ENCODE measurements at places on chromosomes 4 and X. TPM values are rescaled to one million over a fixed set of nuclear protein-coding genes. Genes with fewer than 3 reads are reported as not detected.

GRCh38 chr4:163485589-163485988, 8.9 kb upstream of the TMA16 start:
- DNase-seq = no peak

DNA sequence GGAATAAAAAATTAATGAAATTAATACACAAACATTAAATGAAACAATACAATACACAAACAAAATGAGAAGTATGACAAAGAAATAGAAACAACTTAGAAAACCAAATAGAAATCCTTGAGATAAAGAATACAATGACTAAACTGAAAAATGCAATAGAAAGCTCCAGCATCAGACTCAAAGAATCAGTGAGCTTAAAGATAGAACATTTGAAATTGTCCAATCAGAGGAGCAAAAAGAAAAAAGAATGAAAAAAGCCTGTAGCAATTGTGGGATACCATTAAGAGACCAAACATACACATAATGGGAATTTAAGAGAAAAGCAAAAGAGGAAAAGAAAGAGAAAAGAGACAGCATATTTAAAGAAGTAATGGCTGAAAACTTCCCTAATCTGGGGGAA, 25.7 kb downstream of the EMCN start:
- DNase-seq = no peak

The MTNR1A gene
- 0.10 TPM for polyA plus RNA-seq

DNA sequence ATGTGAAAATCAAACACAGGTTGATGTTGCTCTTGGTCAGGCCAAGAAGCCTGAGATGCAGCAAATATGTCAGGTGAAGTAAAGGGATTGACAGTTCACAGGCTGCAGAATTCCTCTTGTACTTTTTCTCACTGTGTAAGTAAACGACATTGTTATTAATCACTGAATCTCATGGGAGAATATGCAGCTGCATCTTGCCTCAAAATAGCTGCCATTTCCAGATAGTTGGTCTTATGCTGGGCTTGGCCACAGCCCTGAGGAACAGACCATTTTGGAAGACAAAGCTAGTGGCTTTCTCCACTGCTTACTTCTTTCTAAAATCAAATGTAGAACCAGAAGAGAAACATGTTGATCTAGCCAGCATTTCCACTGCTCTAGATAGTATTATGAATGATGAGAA, 403.4 kb upstream of the NR3C2 start:
- no peak for DNase-seq

DNA sequence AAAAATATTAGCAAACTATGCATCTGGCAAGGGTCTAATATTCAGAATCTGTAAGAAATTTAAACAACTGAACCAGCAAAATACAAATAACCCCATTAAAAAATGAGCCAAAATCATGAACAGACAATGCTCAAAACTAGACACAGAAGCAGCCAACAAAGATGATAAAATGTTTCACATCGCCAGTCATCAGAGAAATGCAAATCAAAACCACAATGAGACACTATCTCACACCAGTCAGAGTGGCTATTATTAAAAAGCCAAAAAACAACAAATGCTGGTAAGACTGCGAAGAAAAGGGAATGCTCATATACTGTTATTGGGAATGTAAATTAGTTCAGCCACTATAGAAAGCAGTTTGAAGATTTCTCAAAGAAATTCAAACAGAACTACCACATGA, 201.3 kb upstream of the CPEB2 start:
- DNase-seq = no peak

The XAGE1A gene
- not detected for polyA plus RNA-seq
